Adrenal gland (tissue), 19 donors: ENCODE measurements at places on chromosomes 1 and 21. TPM values are rescaled to one million over a fixed set of nuclear protein-coding genes. Genes with fewer than 3 reads are reported as not detected.

YARS1 gene
- polyA plus RNA-seq, result 55.5 TPM

LRRC71 gene
- polyA plus RNA-seq, result 4.6 TPM

FALEC gene
- polyA plus RNA-seq, result not detected

LCE6A gene
- polyA plus RNA-seq, result not detected

LCE2B gene
- not detected for polyA plus RNA-seq

SETDB1 gene
- 50.4 TPM for polyA plus RNA-seq

RHOU gene
- 6.1 TPM for polyA plus RNA-seq

PEAR1 gene
- polyA plus RNA-seq, result 4.2 TPM

WNT2B gene
- 1.1 TPM for polyA plus RNA-seq

- no peaks in the 10 kb centered on the region for H3K4me1 ChIP-seq
- H3K27me3 ChIP-seq, result no peaks in the 10 kb centered on the region
- H3K4me3 ChIP-seq, result no peak overlapping the region
- H3K36me3 ChIP-seq, result no peaks in the 10 kb centered on the region
Observed at GRCh38 chr1:42963378-42964043, 4.8 kb upstream of the SLC2A1 start.

- H3K4me3 ChIP-seq, result no peak overlapping the region
- H3K27me3 ChIP-seq, result no peaks in the 10 kb centered on the region
- H3K4me1 ChIP-seq, result peaks cover 10% of the 10 kb centered on the region
- no peak overlapping the region for H3K27ac ChIP-seq
Observed at GRCh38 chr1:229596925-229597699, 28.8 kb downstream of the TAF5L start.

DNA sequence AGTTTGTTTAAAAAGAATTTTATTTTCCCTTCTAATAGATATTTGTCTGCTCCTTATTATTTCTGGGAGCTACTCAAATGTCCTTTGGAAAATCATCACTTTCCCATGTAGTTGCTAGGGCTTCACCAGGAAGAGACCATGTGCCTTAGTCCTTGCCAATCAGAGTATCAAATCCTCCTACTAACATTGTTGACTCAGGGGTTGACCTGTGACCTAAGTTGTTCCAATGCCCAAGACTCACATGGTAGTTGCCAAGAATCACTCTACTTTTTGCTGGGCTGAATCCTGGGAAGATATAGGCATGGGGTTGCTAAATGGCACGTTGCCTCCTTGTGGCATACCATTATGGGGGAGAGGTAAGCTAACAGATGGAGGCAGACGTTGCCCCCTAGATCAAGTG lies 58.2 kb upstream of the FOXD3 start:
- H3K27me3 ChIP-seq, result peaks cover 18% of the 10 kb centered on the region
- H3K4me3 ChIP-seq, result no peak overlapping the region
- H3K27ac ChIP-seq, result no peak overlapping the region
- H3K36me3 ChIP-seq, result no peaks in the 10 kb centered on the region

GRCh38 chr1:106699433-106699832 lies 357.0 kb upstream of the PRMT6 start:
- DNase-seq, result no peak
- H3K36me3 ChIP-seq, result no peaks in the 10 kb centered on the region
- no peaks in the 10 kb centered on the region for H3K27me3 ChIP-seq
- H3K27ac ChIP-seq, result no peak overlapping the region
- H3K4me3 ChIP-seq, result no peak overlapping the region

- H3K36me3 ChIP-seq, result no peaks in the 10 kb centered on the region
- H3K27ac ChIP-seq, result no peak overlapping the region
- H3K4me1 ChIP-seq, result no peaks in the 10 kb centered on the region
Observed at GRCh38 chr1:226786550-226786949, 47.5 kb upstream of the ITPKB start.

DNA sequence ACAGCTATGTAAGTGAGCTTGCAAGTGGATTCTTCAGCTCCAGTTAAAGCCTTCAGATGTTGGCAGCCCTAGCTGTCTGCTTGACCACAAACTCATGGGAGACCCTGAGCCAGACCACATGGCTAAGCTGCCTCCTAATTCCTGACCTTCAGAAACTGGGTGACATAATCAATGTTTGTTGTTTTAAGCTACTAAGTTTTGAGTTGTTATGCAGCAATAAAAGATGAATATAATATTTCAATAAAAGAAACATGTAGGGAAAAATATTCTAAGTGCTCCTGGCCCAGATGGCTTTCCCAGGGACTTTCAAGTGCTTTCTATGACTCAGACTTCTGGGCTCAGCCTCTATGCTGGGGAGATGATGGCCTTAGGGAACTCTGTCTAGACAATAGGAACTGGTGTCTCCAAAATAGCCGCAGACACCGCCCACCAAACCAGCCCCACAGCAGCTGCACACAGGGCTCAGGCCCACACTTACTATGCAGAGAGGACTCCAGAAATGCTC lies 20.3 kb upstream of the AZIN2 start:
- no peak overlapping the region for H3K4me3 ChIP-seq
- H3K27ac ChIP-seq, result no peak overlapping the region
- H3K36me3 ChIP-seq, result no peaks in the 10 kb centered on the region
- H3K27me3 ChIP-seq, result no peaks in the 10 kb centered on the region
- peak; percentile 33 for DNase-seq

- no peaks in the 10 kb centered on the region for H3K36me3 ChIP-seq
- H3K27ac ChIP-seq, result no peak overlapping the region
- no peaks in the 10 kb centered on the region for H3K27me3 ChIP-seq
Observed at GRCh38 chr1:7220007-7220406, 434.8 kb downstream of the CAMTA1 start.

GRCh38 chr1:45942411-45942810 lies 139.0 kb downstream of the MAST2 start:
- peaks cover 14% of the 10 kb centered on the region for H3K4me1 ChIP-seq
- no peaks in the 10 kb centered on the region for H3K36me3 ChIP-seq
- H3K27me3 ChIP-seq, result no peaks in the 10 kb centered on the region
- H3K27ac ChIP-seq, result no peak overlapping the region

DNA sequence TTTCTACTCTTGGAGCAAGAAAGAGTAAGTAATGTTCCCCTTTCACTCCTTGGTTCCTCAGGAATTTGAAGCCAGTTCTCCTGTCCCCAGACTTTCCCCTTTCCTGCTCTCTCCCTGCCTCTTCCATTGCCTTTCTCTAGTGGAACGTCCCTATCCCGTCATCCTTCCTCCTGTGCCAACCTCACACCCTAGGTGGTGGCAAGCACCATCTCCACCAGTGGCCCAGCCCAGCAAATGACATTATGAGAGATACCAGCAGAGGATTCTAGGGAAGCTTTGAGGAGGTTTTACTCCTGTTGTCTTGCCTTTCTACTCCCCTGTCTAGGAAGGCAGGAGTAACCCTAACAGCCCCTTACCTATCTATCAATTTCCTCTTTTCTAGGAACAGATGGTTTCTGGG lies 8.1 kb upstream of the TACSTD2 start:
- no peak overlapping the region for H3K27ac ChIP-seq
- peaks cover 13% of the 10 kb centered on the region for H3K4me1 ChIP-seq
- no peak overlapping the region for H3K4me3 ChIP-seq
- no peak for DNase-seq
- H3K36me3 ChIP-seq, result no peaks in the 10 kb centered on the region

DNA sequence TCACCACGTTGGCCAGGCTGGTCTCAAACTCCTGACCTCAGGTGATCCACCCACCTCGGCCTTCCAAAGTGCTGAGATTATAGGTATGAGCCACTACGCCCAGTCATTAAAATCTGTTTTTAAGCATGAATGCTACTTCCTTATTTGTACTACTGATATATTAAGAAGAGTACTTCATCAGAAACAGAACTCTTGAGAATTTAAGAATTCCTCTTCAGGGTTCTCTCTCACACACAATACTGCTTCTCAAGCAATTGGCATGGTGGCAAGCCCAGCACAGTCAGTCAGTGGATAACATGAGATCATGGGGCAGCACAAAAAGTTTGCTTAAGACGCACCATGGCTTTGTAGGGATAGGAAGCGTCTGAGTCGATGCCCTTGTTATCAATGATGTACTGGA lies 14.1 kb downstream of the CTSS start:
- H3K4me3 ChIP-seq, result no peak overlapping the region

DNA sequence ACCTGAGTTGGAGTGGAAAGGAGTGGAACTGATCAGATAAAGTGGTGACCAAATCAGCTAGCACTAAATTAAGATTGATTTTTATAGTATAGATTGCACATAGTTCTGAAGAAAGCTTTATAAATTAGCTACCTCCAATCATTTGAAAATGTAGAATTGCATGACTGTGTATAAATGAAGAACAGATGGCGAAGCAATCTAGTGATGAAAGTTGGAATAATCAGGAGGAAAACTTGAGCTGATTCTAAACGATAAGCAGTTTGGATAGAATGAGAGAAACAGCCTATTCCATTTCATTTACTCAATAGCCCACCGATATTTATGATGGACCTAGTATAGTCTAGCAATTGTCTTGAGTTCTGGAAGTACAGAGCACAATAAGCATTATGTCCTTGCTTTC lies 661.5 kb downstream of the PLA2G4A start:
- no peaks in the 10 kb centered on the region for H3K27me3 ChIP-seq
- no peak overlapping the region for H3K27ac ChIP-seq
- H3K36me3 ChIP-seq, result no peaks in the 10 kb centered on the region

GRCh38 chr1:173424143-173424542 lies 53.0 kb upstream of the PRDX6 start:
- no peaks in the 10 kb centered on the region for H3K4me1 ChIP-seq
- no peak overlapping the region for H3K27ac ChIP-seq
- H3K36me3 ChIP-seq, result no peaks in the 10 kb centered on the region
- DNase-seq, result no peak
- H3K27me3 ChIP-seq, result no peaks in the 10 kb centered on the region

DNA sequence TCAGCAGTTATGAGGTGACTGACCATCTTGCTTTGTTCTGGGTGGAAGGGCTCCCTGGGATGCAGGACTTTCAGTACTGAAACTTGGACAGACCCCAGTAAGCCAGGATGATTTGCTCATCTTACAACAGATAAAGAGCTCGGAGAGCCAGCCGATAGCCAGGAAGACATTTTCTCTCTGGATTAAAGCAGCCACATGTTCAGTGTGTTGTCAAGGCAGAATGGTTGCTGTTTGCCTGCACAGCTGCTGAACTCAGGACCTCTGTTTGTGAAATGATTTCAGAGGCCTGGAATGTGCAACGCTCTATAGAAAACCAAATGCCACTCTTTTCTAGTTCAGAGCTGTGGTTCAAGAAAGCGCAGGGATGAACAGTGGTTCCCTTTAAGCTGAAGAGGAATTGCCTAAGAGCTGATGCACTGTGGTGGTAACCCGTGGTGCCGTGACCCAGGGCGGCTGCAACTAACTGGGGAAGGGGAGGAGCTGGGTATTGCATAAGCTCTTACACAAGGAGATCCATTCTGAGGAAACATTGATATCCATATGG lies 40.7 kb downstream of the CASQ2 start:
- H3K27ac ChIP-seq, result no peak overlapping the region
- H3K4me3 ChIP-seq, result no peak overlapping the region

- no peaks in the 10 kb centered on the region for H3K27me3 ChIP-seq
- H3K27ac ChIP-seq, result no peak overlapping the region
- no peak for DNase-seq
- H3K4me1 ChIP-seq, result peaks cover 27% of the 10 kb centered on the region
- H3K36me3 ChIP-seq, result no peaks in the 10 kb centered on the region
Observed at GRCh38 chr1:8011923-8012858, 13.9 kb downstream of the ERRFI1 start.

DNA sequence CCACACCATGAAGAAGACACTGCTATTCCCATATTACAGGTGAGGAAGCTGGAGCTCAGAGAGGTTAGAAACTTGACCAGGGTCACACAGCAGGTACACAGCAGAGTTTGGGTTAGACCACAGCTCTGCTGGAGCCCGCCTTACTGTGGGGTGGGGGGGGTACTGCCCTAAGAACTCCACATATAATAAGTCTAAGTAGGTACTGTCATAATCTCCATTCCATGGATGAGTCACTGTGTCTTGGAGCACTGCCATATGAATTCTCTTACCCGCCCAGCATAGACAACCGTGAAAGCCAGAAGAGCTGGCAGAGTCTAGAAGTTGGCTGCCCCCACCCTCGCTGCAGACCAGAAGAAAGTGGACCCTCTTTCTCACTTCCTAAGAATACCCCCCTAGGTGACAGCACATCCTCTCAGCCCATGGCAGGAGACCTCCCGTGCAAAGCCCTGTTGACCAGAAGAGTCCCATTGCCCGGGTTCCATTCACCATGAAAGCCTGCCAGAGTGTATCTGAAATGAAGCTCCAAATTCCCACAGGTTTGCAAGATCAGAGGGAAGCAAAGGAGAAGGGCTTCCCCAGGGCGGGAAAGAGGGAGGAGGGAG lies 5.2 kb upstream of the PLA2G2D start:
- no peak overlapping the region for H3K27ac ChIP-seq
- peak; percentile 81 for DNase-seq
- H3K27me3 ChIP-seq, result peaks cover 3% of the 10 kb centered on the region
- H3K4me3 ChIP-seq, result no peak overlapping the region

DNA sequence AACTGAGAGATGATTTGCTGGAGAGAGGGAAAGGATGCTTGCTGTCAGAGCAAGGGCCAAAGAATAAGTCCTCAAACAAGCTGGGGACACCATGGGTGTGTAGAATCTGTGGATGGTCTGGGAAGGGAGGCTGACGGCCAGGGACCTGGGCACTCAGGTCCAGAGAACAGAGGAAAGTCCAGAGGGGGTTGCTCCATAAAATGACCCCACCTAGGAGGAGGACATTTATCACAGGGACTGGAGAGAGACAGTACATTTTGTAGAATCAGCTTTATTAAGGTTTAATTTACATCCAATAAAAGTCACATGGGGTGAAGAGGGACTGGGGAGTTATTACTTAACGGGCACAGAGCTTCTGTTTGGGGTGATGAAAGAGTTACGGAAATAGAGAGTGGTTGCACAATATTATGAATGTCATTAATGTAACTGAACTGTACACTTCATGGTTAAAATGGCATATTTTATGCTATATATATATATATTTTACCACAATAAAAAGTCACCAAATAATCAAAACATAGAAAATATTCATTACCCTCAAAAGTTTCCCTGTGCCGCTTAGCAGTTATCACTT lies 73.0 kb upstream of the ABCD3 start:
- no peaks in the 10 kb centered on the region for H3K4me1 ChIP-seq
- H3K36me3 ChIP-seq, result no peaks in the 10 kb centered on the region
- no peak for DNase-seq
- no peak overlapping the region for H3K4me3 ChIP-seq
- H3K27ac ChIP-seq, result no peak overlapping the region
- no peaks in the 10 kb centered on the region for H3K27me3 ChIP-seq

DNA sequence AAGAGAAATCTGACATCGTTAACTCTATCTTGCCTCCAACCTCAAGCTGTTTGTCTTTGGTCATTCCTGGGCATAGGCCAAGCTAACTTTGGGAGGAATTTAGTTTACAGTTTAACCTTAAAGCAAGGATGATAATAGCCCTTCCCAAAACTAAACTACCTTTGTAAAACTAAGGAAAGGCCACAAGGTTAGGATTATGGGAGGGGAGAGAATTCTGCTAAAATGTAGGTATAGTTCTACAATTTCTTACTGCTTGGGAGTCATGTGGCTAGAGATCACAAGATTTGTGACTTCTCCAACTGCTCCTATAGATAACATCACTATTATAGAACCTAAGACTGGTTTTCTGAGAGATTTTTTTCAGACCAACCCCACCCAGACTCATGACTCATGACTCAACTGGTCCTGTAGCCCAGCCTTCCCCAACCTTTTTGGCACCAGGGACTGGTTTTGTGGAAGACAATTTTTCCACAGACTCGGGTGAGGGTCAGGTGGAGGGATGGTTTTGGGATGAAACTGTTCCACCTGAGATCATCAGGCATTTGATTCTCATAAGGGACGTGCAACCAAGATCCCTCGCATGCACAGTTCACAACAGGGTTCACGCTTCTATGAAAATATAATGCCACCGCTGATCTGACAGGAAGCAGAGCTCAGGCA lies 70.7 kb upstream of the MUTYH start:
- H3K4me1 ChIP-seq, result no peaks in the 10 kb centered on the region
- H3K4me3 ChIP-seq, result no peak overlapping the region
- no peaks in the 10 kb centered on the region for H3K27me3 ChIP-seq
